ENCODE measurements at places on chromosomes 2 and 18.

DNA sequence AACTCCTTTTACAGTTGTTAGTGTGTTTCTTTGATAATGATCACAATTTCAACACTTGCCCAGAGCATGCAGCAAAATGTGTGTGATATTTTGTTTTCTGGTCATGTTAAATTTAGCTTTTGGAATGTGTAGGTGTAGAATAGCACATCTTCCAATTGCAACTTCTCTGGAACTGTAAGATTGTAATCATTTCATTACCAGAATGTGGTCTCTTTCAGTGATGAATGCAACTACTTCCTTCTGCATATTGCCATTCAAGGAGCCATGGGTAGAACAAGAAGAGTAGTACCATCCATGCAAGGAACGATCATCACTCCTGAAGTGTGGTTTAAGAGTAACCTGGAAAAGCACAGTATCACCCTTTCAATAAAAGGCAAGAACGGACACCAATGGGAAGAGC lies 548.8 kb upstream of the ZNF804A start:
- H3K27me3 ChIP-seq, result no peaks in the 10 kb centered on the region
- H3K4me1 ChIP-seq, result no peaks in the 10 kb centered on the region
- H3K4me3 ChIP-seq, result no peak overlapping the region
- H3K36me3 ChIP-seq, result no peaks in the 10 kb centered on the region
- no peak overlapping the region for H3K27ac ChIP-seq

- no peak overlapping the region for H3K4me3 ChIP-seq
- peaks cover 42% of the 10 kb centered on the region for H3K4me1 ChIP-seq
- peak overlapping the region; percentile 56 for H3K27ac ChIP-seq
- no peak for DNase-seq
- no peaks in the 10 kb centered on the region for H3K27me3 ChIP-seq
Observed at GRCh38 chr2:159030674-159031380, 62.4 kb downstream of the TANC1 start.

- no peak overlapping the region for H3K4me3 ChIP-seq
- no peaks in the 10 kb centered on the region for H3K4me1 ChIP-seq
- no peaks in the 10 kb centered on the region for H3K36me3 ChIP-seq
- no peak overlapping the region for H3K27ac ChIP-seq
- DNase-seq, result no peak
- no peaks in the 10 kb centered on the region for H3K27me3 ChIP-seq
Observed at GRCh38 chr2:48915884-48916283, 160.4 kb upstream of the LHCGR start.

- no peaks in the 10 kb centered on the region for H3K4me1 ChIP-seq
- H3K27ac ChIP-seq, result no peak overlapping the region
- H3K4me3 ChIP-seq, result no peak overlapping the region
- H3K36me3 ChIP-seq, result no peaks in the 10 kb centered on the region
- H3K27me3 ChIP-seq, result no peaks in the 10 kb centered on the region
Observed at GRCh38 chr2:217421834-217422233, 562.0 kb upstream of the TNP1 start.

- no peaks in the 10 kb centered on the region for H3K27me3 ChIP-seq
- no peaks in the 10 kb centered on the region for H3K36me3 ChIP-seq
- no peak for DNase-seq
- no peak overlapping the region for H3K4me3 ChIP-seq
- H3K27ac ChIP-seq, result no peak overlapping the region
Observed at GRCh38 chr2:222760301-222760897, 88.9 kb downstream of the MOGAT1 start.
